ENCODE measurements at places on chromosomes 11 and 22. TPM values are rescaled to one million over a fixed set of nuclear protein-coding genes. Genes with fewer than 3 reads are reported as not detected.

Gene CCDC87
- 0.34 TPM for total RNA-seq

Gene TMEM86A
- 4.0 TPM for total RNA-seq

Gene RASSF10
- total RNA-seq: 2.0 TPM

Gene CASTOR1
- total RNA-seq: 15.2 TPM

Gene ISX
- not detected for total RNA-seq

Gene SELENOH
- 94.3 TPM for total RNA-seq

Gene OR5P2
- 1.4 TPM for total RNA-seq

Gene KDM4E
- total RNA-seq: not detected

Gene OR4D11
- total RNA-seq: not detected

Gene OR52I2
- not detected for total RNA-seq

Gene CHKA
- total RNA-seq: 23.6 TPM

Gene OR5A1
- total RNA-seq: not detected

DNA sequence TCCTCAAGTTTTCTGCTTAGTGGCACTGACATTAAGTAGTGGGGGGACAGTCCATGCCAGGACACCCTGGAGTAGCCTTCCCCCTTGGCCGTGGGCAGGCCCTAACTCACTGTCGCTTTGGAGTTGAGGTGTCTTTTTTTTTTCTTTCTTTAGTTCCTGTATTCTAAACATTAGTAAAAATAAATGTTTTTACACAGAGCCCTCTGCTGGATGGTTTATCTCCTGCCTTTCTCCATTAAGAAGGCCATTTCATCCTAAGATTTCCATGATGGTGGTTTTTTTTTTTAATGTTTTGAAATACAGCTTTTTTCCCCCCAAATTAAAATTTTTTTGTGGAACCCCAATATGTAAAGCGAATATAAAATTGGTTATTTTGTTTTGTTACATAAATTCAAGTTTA lies 1.8 kb upstream of the TIGD3 start:
- DNase-seq: no peak

DNA sequence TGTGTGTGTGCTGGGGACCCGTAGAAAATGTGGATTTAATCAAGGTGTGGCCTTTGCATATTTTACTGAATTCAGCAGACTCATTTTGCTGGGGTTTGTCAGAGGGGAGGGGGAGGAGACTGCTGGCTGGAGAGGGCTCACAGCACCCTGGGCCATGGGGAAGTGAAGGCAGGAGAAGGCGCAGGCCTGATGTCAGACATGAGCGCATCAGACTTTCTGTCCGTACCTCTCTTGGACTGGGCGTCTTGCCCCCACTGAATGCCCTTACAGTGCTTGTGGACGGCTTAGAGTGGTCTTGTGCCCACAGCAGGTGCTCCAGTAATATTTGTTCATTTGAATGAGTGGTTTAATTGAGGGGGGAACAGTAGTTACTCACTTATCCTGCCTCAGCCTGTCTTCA lies 75.2 kb downstream of the TEAD1 start:
- no peak for DNase-seq

DNA sequence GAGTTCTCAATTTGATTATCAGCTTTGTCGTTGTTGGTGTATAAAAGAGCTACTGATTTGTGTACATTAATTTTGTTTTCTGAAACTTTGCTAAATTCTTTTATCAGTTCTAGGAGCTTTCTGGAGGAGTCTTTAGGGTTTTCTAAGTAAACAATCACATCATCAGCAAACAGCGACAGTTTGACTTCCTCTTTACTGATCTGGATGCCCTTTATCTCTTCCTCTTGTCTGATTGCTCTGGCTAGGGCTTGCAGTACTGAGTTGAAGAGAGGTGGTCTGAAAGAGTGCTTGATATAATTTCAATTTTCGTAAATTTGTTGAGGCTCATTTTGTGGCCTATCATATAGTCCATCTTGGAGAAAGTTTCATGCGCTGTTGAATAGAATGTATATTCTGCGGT lies 213.0 kb downstream of the DLG2 start:
- DNase-seq: no peak

DNA sequence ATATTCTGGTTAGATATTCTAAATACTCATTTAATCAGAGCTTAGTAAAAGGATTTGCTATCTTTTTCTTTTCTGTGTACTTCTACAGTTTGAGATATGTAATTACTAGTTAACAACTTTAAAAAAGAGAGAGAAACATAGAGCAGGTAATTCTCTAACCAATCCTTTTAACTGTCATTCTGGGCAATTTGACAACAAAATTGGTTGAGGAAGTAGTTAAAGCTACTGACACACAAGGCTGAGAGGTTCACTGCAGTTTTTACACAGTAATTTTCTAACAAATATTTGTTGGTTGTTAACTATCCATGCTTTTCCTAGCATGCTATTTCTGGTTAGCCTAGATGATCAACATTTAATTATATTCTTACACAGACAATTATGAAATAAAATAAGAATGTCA lies 3.6 kb downstream of the SOX6 start:
- DNase-seq: no peak

- no peak for DNase-seq
Measured at GRCh38 chr11:35173616-35174566, 34.9 kb downstream of the CD44 start.

GRCh38 chr11:95088946-95089619 lies 563 bp upstream of the ENDOD1 start:
- DNase-seq: no peak

- DNase-seq: no peak
Measured at GRCh38 chr11:72577271-72577721, 96.9 kb downstream of the PDE2A start.

DNA sequence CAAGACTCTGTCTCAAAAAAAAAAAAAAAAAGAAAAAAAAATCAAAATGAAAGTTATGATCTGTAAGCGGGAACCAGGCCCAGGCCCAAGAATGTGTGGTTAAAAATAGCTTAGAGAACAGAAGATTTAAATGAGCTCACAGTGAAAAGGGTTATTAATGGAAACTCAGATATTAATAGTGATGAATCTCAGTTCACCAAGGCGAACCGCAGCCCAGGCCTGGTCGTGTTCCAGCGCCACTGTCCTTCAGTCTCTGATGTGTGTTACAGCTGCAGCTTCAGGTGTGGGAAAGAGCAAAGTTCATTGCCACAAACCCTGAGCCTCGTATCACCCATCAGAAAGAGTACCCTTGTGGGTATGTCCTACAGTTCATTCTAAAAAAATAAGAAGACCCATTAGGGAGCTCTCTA lies 107.1 kb downstream of the GAB2 start:
- DNase-seq: peak; percentile 37

GRCh38 chr22:44583061-44583760 lies 85.2 kb upstream of the RTL6 start:
- peak; percentile 5 for DNase-seq

DNA sequence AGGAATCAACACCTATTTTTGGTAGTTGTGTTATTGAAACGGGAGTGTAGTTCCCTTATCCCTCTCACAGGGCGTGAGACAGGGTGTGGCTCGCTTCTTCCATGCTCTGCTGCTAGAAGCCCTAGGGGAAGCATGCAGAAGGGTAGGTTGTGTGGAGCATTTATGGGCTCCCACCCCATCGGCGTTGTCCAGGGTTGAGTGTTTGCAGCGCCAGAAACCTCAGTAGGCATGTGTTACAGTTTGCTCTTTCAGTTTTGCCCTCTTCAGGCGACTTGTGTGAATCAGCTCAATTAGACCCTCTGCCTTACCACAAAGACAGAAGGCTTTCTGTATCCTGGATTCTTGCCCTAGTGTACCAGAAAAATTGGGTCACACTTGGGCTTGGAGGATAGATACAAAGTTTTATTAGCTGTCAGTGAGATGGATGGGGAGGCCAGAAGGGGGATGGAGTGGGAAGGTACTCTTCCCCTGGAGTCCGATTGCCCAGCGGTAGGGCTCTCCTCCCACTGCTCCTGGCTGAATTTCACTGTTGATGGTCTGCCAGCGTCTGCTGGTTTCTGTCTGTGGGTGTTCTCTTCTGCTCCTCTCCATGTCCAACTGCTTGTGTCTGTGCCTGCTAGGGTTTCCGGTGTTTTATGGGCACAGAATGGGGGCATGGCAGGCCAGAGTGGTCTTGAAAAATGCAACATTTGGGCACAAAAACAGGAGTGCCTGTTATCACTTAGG lies 358.3 kb upstream of the CTSC start:
- no peak for DNase-seq

DNA sequence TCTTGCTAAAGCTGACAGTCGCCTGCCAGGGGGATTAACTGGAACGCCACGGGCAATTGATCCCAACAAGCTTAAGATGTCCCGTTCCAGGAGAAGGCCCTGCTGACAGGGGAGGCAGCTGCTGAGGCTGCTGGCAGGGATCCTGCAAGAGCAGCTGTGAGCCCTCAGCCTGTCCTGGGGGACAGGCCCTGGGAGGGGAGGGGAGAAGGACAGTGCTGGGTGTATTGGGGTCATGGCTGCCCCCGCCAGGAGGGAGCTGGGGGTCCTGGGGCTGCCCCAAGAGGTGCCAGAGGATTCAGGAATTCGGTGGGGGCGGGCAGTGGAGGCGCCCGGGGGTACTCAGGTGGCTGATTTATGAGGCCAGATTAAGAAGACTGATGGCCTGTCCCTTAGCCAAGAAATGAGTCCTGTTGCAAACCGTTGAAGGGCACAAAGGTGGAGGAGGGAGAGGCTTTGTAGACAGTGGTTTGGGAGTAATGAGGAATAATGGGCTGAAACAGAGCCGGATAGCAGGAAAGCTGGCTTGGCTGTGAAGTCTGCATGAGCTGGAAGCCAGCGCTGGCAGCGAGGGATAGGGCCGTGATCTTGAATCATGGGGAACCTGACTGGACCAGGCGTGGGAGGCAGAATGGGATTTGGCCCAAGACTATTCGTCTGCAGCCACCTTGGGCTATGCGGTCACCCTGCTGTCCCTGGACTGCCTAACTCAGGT lies 133.5 kb downstream of the CACNA1I start:
- peak; percentile 45 for DNase-seq

DNA sequence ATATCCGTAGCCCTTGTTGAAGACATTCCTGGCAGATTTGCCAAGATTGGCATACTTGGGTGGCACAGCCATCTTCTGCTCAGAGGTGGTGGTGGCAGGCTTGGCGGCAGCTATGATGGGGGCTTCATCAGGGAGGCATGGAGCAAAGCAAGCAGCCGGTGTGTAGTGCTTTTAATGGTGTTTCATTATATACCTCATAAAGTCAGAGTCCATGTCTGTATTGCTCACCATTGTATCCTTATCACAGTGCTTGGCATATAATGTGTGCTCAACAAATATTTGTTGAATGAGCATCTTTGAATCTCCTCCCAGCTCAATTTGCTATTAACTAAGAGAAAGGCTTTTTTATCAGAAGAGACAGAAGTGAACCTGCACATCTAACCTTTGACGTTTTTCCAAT lies 7.8 kb upstream of the DNHD1 start:
- no peak for DNase-seq

DNA sequence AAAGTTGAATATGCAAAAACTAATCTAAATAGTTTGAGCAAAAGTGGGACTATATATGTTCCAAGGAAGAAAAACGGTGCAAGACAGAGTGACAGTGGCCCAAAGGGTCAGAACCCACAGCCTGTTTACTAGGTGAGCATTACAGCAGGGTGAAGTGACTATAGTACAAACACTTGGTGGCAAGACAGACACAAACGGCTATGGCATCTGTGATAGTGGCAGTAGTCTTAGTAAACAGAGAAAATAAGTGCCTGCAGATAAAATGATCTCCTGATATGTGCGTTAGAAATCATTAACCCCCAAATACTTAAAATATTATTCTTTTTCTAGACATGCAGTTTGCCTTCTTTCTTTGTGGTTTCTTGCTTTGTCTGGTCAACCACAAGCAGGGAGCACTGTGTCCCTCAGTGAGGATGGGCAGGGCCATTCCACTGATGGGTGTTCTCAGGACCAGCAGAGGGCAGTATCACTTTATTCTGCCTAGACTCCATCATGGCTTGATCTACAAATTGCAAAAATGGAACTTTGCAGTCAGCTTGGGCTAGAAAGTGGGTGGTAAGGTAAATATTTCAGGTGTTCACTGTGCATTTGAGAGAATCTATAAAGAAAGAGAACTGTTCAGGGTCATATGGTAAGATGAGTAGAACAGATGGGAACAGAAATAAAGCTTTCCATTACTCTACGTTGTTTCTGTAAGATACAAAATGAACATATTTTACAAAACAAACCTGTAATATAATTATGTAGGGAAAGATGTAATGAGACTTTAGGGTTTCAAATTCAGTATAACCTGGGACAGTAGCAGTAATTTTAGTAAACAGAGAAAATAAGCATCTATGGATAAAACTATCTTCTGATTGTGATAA lies 198.2 kb downstream of the SWAP70 start:
- peak; percentile 51 for DNase-seq

- peak; percentile 84 for DNase-seq
Measured at GRCh38 chr11:29328961-29329441, 687.8 kb downstream of the KCNA4 start.

GRCh38 chr11:17714356-17714854 lies 5.0 kb upstream of the MYOD1 start:
- DNase-seq: no peak

- DNase-seq: no peak
Measured at GRCh38 chr22:20918663-20919218, 1.5 kb downstream of the CRKL start.

DNA sequence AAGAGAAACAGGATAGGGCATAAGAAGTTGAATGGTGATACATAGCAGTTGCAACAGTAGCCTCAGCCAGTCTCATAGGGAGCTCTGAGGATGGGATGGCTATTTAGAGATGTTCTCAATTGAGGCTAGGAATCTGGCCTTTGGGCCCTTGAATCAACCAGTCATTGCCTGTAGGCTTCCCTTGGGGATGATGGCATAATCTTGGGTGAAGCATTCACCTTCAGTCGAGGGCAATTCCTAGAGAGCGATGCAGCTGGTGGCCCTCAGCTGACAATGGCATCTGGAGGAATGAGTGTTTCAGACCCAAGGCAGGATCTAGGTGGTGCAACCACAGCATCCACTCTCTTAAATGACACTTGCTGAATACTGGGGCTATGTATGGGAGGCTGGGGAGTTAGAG lies 61.0 kb downstream of the CCDC81 start:
- DNase-seq: no peak

Data from astrocyte (in vitro differentiated cells and primary cell).